ENCODE measurements at places on chromosomes 12 and 14.

- no peak for DNase-seq
Observed at GRCh38 chr14:59280961-59281360, 92.5 kb downstream of the DAAM1 start.

DNA sequence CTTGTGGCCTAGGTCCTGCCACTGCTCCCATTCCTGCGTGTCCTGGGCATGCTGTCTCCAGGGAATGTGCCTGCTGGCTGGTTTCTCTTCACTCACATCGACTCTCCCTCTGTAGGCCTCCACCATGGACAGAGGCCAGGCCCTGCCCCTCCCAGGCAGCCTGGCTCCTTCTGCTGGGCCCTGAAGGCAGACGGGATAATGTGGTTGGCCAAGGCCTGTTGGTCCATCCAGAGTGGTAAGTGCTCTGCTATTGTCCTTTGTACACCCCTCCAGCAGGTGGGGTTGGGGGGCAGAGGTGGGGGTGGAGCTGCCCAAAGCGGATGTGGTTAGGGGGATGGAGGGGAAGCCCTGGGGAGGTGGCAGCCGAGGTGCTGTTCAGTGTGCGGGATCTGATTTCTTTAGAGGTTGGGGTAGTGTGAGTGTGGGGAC, 9.5 kb upstream of the NR4A1 start:
- DNase-seq, result no peak

DNA sequence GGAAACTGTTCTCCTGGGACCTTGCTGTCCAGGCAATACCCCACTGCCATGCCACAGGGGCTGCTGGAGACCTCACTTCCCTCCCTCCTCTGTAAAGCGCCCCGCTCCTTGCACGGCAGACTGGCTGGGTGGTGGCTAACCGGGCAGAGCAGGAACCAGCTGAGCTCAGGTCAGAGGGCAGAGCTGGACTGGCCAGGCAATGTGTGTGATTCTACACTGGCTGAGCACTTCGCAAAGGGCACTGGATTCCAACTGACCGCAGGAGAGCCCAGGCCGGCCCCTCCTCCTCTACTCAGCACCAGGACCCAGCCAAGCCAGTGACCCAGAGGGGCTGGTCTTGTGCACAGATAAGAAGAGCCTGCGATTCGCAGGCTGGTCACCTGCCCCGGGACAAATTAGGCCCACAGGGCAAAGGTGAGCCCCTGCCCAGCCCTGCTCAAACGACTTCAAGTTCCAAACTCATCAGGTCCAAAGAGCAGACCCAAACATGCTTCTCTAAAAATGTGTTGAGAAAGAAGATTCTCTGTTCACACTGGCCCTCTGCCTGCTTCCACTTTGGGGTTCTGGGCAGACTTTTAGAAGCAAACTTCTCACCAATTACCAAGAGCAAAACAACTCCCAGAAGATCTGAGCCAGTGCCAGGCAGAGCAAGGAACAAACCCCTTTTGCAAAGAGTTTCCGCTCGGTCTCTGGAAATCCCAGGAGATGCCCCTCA, 54.9 kb upstream of the DIO3 start:
- no peak for DNase-seq

DNA sequence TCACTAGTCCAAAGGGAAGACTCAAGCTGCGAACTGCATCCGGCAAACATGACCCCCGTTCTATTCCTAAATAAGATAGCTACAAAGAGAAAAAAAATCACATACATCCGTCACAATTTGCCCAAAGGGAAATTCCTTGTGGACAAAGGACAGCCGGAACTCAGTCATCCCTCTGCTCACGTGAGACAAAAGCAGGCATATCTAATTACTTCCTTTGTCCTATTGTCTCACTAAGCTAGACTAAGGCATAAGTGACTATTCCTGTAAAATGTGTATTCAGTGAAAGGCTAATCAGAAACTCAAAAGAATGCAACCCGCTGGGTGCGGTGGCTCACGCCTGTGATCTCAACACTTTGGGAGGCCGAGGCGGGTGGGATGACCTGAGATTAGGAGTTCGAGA, 27.2 kb upstream of the NINJ2 start:
- no peak for DNase-seq

DNA sequence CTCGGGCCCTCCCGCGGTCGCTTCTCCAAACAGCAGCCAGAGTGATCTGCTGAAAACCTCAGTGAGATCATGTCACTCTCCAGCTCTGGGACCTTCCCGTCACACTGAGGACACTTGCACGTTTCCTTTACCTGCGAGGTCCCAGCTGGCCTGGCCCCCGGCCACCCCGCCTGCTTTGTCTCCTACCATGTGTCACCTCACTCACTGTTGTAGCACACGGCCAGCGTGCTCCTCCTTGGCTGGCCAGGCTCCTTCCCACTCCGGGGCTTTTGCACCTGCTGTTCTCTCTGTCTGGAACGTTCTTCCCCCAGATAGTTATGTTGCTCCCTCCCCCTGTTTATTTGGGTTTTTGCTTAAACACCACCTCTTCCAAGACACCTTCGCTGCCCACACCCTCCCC, 199.0 kb downstream of the TSPAN9 start:
- no peak for DNase-seq

GRCh38 chr12:1607940-1608712, 13.7 kb upstream of the FBXL14 start:
- no peak for DNase-seq

DNA sequence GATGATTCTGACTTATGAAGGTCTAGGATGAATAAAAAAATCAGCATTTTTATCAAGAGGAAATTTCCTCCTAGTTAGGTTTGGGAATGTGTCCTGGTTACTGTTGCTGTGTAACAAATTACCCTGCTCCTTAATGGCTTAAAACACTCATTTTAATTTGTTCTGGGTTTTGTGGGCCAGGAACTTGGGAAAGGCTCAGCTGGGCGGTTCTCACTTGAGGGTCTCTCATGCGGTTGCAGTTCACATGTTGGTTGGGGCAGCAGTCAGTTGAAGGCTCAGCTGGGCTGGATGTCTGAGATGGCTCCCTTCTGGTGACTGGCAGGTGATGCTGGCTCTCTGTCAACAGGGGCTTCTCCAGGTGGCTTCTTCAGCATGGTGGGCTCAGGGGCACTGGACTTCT, 214.6 kb downstream of the RBM19 start:
- DNase-seq, result no peak

- no peak for DNase-seq
Observed at GRCh38 chr12:111556676-111557075, 42.4 kb downstream of the ATXN2 start.

DNA sequence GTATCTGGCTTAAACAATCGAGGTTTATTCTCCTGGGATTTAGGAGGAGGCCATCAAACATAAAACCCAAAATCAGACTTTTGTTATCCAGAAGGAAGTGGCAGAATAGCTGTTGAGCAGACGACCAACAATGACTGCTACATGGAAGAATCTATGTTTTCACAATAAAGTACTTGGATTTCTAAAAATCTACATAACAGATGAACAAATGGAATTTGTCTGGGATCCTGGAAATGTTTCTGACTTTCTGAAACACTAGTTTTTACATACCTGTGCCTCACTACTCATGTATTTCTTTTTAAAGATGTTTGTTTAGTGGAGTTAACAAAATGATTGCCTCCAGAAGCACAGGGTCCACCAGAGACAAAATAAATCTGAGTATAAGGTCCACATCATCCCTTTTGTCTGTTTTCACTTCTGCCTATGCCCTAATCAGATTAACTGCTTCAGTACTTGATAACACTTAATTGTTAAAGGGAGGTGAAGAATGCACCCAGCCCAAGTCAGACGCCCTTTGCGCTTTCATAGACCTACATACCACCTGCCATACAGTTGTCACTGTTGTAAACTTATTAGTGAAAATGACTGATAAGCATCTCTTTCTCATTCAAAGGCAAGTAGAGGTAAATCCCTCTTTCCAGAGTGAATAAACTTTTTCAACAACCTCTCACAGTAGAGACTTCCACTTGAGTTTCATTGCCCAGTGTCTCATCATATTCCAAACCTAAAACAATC, 164.6 kb downstream of the EGLN3 start:
- no peak for DNase-seq

DNA sequence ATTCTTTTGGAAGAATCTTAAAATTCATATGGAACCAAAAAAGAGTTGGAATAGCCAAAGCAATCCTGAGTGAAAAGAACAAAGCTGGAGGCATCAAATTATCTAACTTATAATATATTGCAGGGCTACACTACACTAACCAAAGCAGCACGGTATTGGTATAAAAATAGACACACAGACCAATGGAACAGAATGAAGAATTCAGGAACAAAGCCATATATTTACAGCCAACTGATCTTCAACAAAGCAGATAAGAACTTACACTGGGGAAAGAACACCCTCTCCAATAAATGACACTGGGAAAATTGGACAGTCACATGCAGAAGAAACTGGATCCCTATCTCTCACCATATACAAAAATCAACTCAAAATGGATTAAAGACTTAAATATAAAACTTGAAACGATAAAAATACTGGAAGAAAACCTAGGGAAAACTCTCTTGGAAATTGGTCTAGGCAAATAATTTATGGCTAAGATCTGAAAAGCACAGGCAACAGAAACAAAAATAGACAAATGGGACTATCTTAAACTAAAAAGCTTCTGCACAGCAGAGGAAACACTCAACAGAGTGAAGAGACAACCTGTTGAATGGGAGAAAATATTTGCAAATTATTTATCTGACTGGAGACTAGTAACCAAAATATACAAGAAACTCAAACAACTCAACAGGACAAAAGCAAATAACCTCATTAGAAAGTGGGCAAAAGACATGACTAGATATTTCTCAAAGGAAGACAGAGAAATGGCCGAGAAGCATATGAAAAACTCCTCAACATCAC, 286.3 kb downstream of the ITPR2 start:
- no peak for DNase-seq

DNA sequence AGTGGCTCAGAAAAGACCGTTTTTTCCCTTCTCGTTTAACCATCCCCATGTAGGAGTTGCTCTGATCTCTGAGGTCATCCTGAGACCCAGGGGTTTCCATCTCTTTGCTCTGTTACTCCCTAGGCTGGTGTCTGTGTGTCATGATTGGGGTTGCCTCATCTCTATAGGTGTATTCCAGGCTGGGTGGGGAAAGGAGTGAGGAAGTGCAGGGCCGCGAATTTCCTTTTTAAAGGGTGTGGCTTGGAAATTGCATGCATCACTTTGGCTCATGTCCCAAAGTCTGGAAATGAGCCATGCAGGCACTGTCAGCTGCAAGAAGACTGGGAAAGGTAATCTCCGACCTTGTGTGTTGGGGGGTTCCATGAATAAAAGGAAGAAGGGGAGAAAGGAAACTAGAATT, 201.9 kb downstream of the AACS start:
- DNase-seq, result no peak

DNA sequence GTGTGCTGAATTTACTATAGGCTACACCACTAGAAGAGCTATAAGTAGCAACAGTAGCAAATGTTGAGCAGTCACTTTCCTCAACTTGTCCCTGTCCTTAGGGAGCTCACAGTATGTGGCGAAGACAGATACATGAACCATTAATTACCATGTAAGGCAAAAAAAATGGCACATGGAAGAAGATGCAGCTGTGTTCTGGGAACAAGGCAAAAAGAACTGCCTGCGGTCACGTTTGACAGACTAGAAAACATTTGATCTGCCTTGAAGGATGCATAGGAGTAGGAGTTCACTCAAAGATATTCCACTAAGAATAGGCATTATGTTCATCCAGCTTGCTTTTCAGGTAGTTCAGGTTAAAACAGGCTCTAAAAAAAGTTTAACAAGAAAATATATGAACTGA, 46.5 kb upstream of the IFNG-AS1 start:
- no peak for DNase-seq

GRCh38 chr14:74641601-74642391, 29.8 kb upstream of the LTBP2 start:
- no peak for DNase-seq

GRCh38 chr14:105881021-105881930, 354.9 kb downstream of the TMEM121 start:
- no peak for DNase-seq

- no peak for DNase-seq
Observed at GRCh38 chr12:76556368-76556767, 3.2 kb downstream of the OSBPL8 start.

- DNase-seq, result no peak
Observed at GRCh38 chr14:37932008-37932407, 275.7 kb upstream of the SSTR1 start.

GRCh38 chr12:56749359-56749758, 2.8 kb downstream of the PRIM1 start:
- no peak for DNase-seq

DNA sequence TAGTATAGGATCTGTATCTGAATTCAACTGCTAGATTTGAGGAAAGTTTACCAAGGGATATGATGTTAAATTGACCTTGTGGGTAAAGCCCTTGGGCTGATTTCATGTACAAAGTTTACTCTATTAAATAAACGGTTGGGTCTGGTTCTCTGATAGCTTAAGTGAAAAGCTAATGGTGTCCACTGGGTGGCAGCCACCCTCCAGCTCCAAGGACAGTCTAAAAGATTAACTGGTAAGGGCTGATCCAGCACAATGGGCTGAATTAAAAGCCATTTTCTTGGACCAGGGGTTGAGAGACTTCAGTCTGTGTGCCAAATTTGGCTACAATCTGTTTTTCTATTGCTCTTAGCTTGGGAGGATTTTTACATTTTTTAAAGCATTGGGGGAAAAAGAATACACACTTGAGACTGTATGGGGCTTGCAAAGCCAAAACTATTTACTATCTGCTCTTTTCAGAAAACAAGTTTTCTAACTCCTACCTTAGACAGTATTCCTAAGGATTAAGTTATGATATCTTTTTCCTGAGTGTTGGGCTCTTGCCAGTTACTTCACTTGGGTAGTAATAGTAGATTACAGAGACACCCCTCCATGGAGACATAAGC, 116.5 kb downstream of the GPHN start:
- no peak for DNase-seq

DNA sequence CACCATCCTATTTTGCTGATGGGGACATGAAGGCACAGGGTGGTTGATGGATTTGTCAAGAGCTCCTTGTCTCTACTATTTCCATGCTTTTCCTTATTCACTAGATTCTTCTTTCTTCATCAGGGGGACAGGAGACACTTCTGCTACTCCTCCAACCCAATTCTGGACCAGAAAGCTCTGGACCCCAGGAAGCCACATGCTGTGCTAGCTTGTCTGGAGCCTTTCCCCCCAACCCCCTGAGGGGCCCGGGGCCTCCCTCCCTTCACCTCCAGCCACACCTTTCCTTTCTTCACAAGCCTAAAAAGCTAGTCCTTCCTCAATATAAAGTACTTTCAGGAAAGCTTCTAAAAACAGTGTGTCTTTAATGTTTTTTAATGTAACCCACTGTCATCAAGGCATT, 75.1 kb upstream of the CAPRIN2 start:
- no peak for DNase-seq

- DNase-seq, result no peak
Observed at GRCh38 chr14:74511966-74512830, 18.6 kb downstream of the ISCA2 start.
